Stimulated activated CD4-positive, alpha-beta T cell treated with anti-CD3 and anti-CD28 coated beads, TNF-alpha, amount 100 ng/mL, for 1 hour (primary cell): ENCODE measurements at places on chromosomes 7 and 10.

DNA sequence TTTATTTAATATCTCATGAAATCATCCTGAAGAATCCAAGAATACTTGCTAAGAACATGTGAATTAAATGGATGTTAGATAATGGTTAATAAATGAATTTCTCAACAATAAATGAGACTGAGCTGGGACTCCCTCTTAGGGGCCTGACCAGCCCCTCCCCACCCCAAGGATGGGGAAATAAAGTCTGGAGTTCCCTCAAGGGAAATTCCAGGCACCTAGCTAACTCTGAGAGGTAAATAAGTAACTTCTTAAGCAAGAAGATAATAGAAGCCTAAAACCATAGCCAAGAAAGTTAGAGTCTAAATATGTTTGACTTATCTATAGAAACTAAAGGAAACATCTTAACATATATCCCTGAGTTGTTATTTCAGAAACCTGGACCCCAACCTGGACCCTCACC lies 32.2 kb upstream of the PPP1R9A start:
- DNase-seq, result no peak

DNA sequence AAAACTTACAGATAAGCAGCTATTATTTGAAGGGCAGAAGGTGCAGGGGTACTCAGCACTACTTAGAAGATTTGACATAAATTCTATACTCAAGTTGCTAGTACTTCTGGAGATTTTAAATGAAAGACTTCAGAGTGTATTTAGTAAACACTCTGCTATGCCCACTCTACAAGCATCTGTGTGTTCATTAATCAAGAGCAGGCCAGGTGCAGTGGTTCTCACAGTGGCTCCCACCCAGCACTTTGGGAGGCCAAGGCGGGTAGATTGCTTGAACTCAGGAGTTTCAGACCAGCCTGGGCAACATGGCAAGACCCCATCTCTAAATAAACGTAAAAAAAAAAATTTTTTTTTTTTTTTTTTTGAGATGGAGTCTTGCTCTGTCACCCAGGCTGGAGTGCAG lies 38.9 kb upstream of the TOMM7 start:
- no peak for DNase-seq

DNA sequence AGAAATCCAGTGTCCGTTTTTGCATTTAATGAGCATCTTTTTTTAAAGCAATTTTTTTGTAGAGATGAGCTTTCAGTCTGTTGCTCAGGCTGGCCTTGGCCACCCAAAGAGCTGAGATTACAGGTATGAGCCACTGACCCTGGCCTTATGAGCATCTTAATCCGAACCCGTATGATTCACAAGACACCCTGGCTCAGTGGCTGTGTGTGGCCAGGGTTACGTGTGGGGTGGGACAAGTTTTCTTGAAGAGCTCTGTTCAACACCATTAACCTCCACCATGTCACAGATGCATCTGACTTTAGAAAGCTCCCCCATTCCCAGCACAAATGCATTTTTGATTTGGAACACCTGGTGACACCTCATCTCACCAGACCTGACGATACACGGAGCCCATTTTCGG lies 166.5 kb upstream of the PITRM1 start:
- DNase-seq, result no peak

- no peak for DNase-seq
These were observed 37.9 kb downstream of the EXOC4 start for GRCh38 chr7:133290676-133291333.

DNA sequence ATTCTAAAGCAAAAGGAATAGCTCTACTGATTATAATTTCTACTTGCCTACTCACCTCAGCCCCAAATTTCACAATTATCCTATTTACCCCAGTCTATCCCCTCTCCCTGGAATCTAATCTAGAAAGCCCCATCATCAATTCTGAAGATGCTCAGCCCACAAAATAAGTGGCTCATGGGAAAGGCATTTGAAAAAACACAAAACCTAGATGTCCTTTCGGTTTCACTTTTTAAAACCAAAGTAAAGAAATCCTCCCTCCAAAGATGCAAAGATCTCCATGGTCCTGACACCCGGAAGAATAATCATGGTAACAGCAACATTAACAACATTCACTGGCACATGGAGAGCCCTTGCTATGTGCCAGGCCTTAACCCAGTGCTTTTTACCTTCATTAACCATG lies 224.8 kb downstream of the FGFR2 start:
- DNase-seq, result no peak

DNA sequence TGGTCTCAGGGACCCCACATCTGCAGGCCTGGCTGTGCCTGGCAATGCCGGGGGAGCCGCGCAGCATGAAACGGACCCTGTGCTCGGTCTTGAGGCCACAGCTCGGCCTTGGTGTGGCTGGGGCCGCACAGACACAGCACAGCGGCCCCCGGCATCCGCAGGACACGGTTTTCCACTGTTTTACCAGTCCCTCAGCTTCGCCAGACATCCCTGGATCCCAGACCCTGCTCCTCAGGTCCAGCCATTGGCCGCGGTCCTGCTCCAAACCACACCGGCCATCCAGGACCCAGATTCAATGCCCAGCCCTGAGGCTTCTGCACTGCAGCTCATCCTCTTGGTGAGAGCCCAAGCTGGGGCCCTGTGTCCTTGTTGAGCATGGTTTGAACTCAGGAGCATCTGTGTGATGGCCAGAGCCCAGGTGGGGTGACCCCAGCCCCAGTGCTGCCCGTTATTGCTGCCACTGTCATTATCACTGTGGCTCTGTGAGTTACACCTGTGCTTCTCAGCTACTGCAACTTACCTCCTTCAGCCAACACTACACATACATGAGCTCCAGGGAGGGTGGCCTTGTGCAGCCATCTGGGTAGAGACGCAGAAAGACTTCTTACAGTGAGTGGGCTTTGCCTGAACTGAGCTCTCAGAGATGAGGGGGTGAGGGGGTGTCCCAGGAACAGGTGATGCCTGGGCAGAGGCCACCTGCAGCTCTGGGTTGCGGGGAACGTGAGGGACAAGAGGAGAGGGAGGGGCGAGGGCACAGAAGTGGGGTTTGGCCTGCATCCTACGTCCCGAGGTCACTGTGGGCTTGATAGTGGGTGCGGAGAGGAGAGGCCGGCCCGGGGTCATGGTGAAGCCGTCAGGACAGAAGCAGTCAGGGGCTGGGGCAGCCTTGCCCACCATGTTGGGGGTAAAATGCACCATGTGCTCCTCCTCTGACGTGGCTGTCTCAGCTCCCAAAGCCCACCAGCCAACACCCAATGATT lies 567.6 kb downstream of the PTPRN2 start:
- DNase-seq, result no peak

GRCh38 chr10:106997721-106998120 lies 166.8 kb downstream of the SORCS1 start:
- no peak for DNase-seq

- no peak for DNase-seq
These were observed 32.9 kb upstream of the SLF2 start for GRCh38 chr10:100879741-100880360.

- no peak for DNase-seq
These were observed 24.5 kb upstream of the JCAD start for GRCh38 chr10:30083934-30084333.

GRCh38 chr7:43645699-43646226 lies 62.9 kb downstream of the STK17A start:
- no peak for DNase-seq

- DNase-seq, result no peak
These were observed 50.6 kb downstream of the ABLIM1 start for GRCh38 chr10:114607358-114607998.

GRCh38 chr7:2433713-2434550 lies 30.5 kb downstream of the CHST12 start:
- DNase-seq, result no peak
